Psoas muscle (tissue), 8 donors: ENCODE measurements at places on chromosomes 11 and 22.
A peak's percentile ranks its signal among the peaks of the same experiment; 100 is the strongest.

GRCh38 chr11:82757660-82758357, 24.1 kb upstream of the FAM181B start:
- H3K4me1 ChIP-seq, result no peaks in the 10 kb centered on the region
- no peaks in the 10 kb centered on the region for H3K27me3 ChIP-seq
- H3K36me3 ChIP-seq, result no peaks in the 10 kb centered on the region
- no peak overlapping the region for H3K27ac ChIP-seq

DNA sequence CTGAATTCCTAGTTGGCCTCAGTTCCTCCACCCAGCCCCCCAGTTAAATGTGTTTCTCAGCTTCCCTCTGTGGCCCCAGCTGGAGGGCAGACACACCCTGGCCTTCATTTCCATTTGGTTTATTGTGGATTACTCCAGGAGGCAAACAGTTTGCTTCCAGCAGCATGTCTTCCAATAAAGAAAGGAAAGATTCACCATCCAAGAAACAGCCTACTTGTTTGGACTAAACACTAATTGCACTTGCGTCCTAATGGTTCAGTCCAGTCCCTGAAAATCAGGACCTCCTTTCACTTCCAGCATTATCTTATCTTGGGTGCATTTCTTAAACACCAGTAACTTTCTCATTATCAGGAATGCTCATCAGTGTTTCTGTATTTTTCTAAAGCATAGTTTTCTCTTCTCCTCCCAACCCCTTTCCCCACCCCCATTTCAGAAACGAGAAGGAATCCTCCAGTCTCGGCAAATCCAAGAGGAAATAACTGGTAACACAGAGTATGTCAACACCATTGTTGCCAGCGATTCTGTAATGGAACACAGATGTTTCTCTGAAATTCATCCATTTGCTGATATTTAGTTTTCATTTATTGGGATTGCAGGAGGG, 130.9 kb downstream of the PARVA start:
- H3K27me3 ChIP-seq, result no peaks in the 10 kb centered on the region
- DNase-seq, result no peak
- peak overlapping the region; percentile 36 for H3K27ac ChIP-seq
- peaks cover 2% of the 10 kb centered on the region for H3K4me1 ChIP-seq
- no peak overlapping the region for H3K4me3 ChIP-seq

GRCh38 chr11:15662285-15662684, 547.6 kb downstream of the INSC start:
- no peaks in the 10 kb centered on the region for H3K36me3 ChIP-seq
- no peak overlapping the region for H3K4me3 ChIP-seq
- no peaks in the 10 kb centered on the region for H3K27me3 ChIP-seq
- DNase-seq, result no peak

- no peak overlapping the region for H3K4me3 ChIP-seq
- H3K27me3 ChIP-seq, result no peaks in the 10 kb centered on the region
- DNase-seq, result peak; percentile 26
- H3K4me1 ChIP-seq, result peaks cover 31% of the 10 kb centered on the region
Measured at GRCh38 chr11:86740628-86741483, 59.5 kb upstream of the PRSS23 start.

GRCh38 chr22:39278040-39278439, 33.3 kb upstream of the PDGFB start:
- no peak overlapping the region for H3K4me3 ChIP-seq
- no peaks in the 10 kb centered on the region for H3K27me3 ChIP-seq

GRCh38 chr11:8232849-8233606, 30.6 kb downstream of the LMO1 start:
- H3K27ac ChIP-seq, result no peak overlapping the region
- no peak for DNase-seq
- H3K36me3 ChIP-seq, result no peaks in the 10 kb centered on the region
- no peaks in the 10 kb centered on the region for H3K4me1 ChIP-seq
- H3K27me3 ChIP-seq, result no peaks in the 10 kb centered on the region

DNA sequence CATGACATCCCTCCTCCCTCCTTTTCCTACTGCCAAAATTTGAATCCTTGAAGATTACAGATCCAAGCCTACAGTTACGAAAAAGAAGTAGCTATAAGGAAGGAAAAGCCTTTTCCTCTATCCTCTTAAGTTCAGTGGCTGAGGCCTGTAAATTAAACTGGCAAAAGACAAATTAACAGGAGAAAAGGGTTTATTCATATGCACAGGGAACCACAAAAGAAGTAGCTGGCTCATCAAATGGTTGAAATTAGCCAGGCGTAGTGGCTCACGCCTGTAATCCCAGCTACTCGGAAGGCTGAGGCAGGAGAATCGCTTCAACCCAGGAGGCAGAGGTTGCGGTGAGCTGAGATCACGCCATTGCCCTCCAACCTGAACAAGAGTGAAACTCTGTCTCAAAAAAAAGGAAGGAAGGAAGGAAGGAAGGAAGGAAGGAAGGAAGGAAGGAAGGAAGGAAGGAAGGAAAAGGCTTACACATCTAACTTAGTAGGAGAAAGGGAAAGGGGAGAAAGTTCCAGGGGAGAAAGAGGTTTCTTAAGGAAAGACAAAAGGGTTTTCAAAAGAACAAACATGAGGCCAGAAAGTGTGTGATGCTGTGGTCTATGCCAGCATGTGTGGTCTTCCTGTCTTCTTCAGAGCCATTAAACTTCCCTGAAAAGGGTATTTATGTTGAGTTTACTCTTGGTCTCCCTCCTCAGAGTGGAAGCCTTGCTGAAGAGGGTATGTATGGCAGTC, 5.1 kb upstream of the SMPD1 start:
- no peak overlapping the region for H3K4me3 ChIP-seq
- H3K27ac ChIP-seq, result no peak overlapping the region
- H3K4me1 ChIP-seq, result peaks cover 9% of the 10 kb centered on the region
- no peaks in the 10 kb centered on the region for H3K27me3 ChIP-seq
- H3K36me3 ChIP-seq, result no peaks in the 10 kb centered on the region

DNA sequence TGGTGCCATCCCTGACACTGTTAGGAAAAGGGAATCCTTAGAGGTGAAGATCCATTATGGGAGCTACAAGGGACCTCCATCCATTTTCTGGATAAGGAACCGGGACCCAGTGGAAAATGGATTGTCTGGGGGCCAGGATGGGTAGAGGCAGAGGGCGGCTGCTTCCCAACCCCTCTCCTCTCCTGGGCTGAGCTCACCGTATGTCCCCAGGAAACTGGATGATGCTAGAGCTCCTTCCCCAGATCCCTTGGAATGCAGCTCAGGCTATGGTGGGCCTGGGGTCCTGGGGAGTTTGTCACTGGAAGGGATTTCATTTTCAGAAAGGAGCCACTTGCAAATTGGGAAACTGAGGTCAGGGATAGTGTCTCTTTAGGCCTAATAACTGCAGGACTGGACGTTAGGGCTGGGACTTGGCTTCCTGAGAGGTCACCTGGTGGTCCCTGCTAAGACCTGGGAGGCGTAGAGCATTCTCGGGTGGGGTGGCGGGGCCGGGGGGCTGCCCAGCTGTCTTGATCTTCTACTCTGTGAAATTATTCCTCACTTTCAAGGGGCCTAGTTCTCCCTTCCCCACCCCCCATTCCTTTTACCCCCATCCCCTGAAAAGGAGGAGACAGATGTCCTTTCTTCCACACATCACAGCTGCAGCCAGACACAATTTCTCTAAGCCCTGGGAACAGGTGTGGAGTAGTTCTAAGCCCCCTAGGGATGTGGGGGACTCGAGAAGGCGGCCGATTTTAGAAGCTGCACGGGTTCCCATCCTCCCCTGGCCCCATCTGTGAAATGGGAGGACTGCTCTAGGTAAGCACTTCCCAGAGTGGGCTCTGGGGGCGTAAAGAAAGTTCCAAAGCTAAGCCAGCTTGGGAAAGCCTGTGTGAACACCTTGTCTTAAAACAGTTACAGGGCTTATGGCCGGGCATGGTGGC, 99.8 kb downstream of the PKNOX2 start:
- H3K4me1 ChIP-seq, result peaks cover 20% of the 10 kb centered on the region
- no peak overlapping the region for H3K4me3 ChIP-seq
- H3K27me3 ChIP-seq, result no peaks in the 10 kb centered on the region
- no peak for DNase-seq
- no peak overlapping the region for H3K27ac ChIP-seq
- no peaks in the 10 kb centered on the region for H3K36me3 ChIP-seq

DNA sequence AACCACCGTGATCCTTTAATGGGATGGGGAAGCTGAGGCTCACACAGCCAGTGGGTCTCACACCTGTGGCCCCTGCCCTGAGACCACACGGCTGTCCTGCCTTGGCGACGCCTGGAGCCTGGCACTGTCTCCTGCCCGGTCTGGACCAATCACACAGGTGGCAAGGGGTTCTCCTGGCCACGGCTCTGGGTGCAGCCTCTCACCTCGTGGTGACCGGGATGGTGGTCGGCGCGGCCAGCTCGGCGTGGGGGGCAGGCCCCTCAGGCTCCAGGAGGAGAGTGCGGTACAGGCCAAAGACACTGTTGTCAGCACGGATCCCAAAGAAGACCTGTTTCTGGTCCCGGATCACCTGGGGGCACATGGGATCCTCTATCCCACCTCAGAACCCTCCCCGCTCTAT, 8.7 kb downstream of the ANO9 start:
- no peak overlapping the region for H3K27ac ChIP-seq
- DNase-seq, result peak; percentile 45
- no peaks in the 10 kb centered on the region for H3K4me1 ChIP-seq
- H3K36me3 ChIP-seq, result no peaks in the 10 kb centered on the region
- peaks cover 9% of the 10 kb centered on the region for H3K27me3 ChIP-seq

DNA sequence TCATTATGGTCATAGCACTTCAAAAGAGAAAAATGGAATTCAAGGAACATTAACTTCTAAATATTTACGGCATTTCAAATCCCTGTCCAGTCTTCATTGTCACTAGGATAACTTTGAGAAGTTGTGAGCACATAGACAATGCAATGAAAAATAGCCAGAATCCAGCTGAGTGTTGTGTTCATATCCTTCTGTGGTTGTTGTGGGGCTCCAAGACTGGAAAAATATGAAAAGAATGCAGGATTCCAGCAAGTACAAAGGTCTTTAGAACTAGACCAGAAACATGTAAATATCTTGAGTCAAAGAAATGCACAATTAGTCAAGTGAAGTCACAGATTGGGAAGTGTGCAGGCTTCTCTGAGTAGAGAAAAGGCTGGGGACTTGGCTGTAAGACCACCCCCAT, 68.7 kb downstream of the WT1 start:
- H3K36me3 ChIP-seq, result no peaks in the 10 kb centered on the region
- H3K4me1 ChIP-seq, result no peaks in the 10 kb centered on the region
- DNase-seq, result no peak
- H3K27ac ChIP-seq, result no peak overlapping the region

DNA sequence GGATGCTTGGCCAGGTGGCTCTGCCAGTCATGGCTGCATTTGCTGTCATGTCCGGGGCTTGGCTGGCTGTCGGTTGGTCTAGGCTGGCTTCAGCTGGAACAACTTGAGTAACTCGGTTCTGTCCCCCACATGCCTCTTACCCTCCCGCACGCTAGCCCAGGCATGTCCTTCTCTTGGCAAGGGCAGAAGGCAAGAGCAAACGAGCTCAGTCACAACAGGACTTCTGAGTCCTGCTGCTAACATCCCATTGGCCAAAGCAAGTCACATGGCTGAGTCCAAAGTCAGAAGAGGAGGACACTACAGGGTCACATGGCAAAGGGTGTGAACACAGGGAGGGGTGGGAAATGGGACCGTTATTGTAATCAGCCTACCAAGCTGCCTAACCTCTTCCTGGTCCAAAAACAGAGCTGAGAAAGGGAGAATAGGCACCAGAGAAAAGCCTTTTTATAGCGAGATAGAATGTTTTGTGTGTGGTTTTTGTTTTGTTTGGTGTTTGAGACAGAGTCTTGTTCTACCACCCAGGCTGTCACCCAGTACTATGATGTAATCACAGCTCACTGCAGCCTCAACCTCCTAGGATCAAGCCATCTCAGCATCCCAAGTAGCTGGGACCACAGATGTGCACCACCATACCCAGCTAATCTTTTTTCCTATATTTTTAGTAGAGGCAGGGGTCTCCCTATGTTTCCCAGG, 81.9 kb downstream of the MN1 start:
- no peak overlapping the region for H3K4me3 ChIP-seq
- peak overlapping the region; percentile 81 for H3K27ac ChIP-seq
- no peaks in the 10 kb centered on the region for H3K27me3 ChIP-seq
- DNase-seq, result peak; percentile 90
- H3K36me3 ChIP-seq, result no peaks in the 10 kb centered on the region

DNA sequence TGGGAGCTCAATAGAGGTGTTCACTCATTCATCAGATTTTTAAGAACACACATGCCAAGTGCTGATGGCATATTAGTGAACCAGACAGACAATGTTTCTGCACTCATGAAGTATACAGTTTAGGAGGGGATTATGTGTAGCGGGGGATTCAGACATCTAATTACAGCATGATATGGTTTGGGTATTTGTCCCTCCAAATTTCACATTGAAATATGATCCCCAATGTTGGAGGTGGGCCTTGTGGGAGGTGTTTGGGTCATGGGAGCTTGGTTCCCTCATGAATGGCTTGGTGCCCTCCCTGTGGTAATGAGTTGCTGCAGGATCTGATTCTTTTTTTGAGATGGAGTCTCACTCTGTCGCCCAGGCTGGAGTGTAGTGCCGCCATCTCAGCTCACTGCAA, 8.9 kb upstream of the RAB3IL1 start:
- no peak overlapping the region for H3K27ac ChIP-seq
- no peak overlapping the region for H3K4me3 ChIP-seq
- H3K36me3 ChIP-seq, result no peaks in the 10 kb centered on the region
- no peak for DNase-seq
- no peaks in the 10 kb centered on the region for H3K27me3 ChIP-seq

DNA sequence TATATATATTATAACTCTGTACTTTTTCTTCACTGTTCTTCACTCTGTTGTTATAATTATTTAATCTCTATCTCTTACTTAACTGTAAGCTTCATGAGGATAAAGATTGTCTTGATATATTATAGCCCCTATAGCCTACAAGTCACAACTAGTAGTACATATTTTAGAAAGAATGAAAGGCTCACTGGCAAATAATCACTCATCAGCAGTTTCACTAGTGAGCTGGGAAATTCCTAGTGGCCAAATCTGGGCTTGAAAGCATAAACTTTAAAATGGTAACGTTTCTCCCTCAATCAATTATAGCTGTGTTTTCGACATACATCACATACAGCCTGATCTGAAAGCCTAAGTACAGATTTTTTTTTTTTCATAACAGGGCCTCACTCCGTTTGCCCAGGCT, 42.5 kb downstream of the CTSC start:
- peaks cover 16% of the 10 kb centered on the region for H3K4me1 ChIP-seq
- no peak overlapping the region for H3K4me3 ChIP-seq
- no peak for DNase-seq
- no peaks in the 10 kb centered on the region for H3K36me3 ChIP-seq

- H3K27ac ChIP-seq, result no peak overlapping the region
Measured at GRCh38 chr22:47309476-47309875, 547.0 kb downstream of the TBC1D22A start.

GRCh38 chr11:15968461-15969130, 387.8 kb downstream of the SOX6 start:
- peak overlapping the region; percentile 55 for H3K4me3 ChIP-seq
- peak; percentile 62 for DNase-seq
- peaks cover 53% of the 10 kb centered on the region for H3K4me1 ChIP-seq
- H3K27ac ChIP-seq, result peak overlapping the region; percentile 95
